ENCODE measurements at places on chromosomes 3 and 15.

DNA sequence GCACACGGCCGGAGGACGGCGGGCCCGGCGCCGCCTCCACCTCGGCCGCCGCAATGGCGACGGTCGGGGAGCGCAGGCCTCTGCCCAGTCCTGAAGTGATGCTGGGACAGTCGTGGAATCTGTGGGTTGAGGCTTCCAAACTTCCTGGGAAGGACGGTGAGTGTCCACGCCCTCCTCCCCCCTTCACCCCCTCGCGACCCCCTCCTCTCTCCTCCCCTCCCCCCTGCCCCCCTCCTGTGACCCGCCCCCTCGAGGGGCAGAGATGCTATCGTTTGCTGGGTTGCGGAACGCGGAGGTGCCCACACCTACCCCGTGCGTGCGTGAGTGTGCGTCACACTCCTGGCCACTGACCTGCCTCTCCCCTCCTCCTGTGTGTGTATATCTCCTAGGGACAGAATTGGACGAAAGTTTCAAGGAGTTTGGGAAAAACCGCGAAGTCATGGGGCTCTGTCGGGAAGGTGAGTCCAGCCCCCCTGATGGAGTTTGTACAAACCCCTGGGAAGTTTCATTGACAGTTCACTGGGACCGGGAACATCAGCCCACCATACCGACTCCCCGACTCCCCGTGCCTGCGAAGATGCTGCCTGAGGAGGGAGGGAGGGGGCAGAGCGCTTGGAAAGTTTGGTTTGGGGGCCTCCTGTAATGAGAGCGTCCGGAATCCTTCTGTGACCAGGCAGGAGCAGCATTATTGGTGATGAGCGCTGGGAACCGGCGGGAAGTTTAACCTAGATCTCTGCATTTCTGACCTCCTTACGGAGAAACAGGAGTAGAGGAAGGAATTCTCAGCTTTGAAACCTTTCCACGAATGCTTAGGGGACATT, 795 bp upstream of the SCAANT1 start:
- DNase-seq: peak; percentile 33

DNA sequence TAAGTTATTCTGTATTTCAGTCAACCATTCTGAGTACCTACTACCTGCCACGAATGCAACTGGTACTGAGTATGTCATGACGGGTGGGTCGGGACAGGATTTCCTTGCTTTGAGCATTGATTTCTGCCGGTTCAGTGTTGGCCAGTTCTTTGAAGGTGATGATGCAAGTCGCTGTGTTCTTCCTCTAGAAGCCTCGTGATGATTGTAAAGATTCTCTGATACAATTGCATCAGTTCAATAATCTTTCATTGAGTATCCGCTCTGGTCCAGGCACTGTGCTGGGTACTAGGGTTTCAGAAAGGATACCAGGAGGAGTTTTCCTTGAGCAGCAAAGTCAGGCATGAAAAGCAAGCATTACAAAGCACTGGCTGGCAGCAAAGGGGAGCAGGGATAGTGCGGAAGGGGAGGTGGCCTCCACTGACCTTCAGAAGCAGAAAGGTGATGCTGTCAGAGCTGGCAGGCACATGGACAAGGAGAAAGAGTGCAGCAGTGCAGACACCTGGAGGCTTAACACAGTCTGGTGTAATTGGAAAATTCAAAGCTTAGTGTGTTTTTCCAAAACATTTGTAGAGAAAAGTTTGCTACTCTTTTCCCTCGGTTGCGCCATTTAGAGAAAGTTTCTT, 100.1 kb downstream of the RPL39L start:
- no peak for DNase-seq

DNA sequence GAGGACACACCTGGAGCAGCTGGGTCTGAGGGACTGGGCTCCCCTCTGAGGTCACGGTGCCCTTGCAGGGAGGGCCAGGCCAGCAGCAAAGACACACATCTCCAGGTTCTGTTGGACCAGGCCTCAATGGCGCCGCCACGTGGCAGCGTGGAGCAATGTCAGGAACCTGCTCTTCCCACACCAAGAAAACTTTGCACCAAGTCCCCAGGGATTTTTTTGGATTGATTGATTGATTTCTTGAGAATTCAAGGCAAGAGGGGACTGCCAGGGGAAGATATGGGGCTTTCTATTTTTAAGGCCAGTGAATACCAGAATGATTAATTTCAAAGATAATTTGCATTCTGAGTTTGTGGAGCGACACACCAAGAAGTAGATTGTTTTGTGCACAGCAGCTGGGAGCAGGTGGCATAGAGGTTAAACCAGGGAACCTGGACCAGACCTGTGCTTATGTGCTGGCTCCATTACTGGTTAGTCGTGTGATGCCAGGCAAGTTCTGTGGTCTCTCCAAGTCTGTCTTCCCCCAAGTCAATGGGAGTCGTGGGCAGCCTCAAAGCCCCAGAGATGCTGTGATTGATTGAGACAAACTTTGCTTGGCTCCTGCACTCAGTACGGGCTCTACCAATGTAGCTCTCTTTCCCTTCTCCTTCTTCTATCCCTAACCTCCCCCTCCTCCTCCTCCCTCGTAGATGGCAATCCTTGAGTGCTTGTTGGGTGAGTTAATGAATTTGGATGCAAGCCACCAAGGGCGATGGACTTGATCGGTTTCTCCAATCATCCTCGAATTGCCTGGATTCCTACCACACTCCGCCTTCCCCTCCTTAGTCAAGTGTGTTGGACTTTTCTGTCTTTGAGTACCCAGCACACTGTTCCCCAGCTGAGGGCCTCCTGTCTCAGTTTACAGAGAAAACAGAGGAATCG, 96.2 kb upstream of the TRPM1 start:
- DNase-seq: peak; percentile 77

DNA sequence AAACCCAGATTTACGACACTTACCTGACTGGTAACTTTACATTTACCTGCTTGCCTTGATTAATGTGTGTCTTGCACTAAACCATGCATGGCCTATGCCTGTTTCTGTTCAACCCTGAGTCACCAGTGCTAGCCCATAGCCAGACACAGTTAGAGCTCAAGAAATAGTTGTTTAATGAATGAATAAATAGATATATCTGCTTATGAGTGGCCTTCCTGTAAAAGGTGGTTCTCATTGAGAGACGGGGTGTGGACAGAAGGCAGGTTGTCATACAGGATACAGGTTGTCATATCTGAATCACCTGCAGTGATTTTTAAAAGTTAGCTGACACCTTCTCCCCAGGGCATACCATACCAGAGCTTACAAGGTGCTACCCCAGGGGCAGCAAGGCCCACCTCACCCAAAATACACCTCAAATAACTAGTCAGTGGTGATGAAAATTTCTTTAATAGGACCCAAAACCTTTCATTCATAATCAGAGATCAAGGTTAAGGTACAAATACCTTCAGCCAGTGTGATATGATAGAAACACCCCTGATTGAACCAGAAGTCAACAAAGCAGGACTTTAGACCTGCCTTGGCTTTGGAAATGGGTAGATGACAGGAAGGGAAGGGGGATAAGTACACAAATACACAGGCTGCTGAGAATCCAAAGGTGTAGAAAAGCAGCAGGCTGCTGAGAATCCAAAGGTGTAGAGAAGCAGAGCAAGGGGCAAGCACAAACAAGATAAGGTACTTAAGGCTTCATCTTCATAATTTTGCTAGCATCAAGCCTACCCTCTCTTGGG, 45.4 kb upstream of the TSC22D2 start:
- no peak for DNase-seq

All from D341Med (cell line).